Stromal cell of bone marrow (primary cell): ENCODE measurements at places on chromosomes 13 and 19.

- peak; percentile 3 for DNase-seq
Observed at GRCh38 chr13:59673286-59673685, 490.4 kb downstream of the DIAPH3 start.

DNA sequence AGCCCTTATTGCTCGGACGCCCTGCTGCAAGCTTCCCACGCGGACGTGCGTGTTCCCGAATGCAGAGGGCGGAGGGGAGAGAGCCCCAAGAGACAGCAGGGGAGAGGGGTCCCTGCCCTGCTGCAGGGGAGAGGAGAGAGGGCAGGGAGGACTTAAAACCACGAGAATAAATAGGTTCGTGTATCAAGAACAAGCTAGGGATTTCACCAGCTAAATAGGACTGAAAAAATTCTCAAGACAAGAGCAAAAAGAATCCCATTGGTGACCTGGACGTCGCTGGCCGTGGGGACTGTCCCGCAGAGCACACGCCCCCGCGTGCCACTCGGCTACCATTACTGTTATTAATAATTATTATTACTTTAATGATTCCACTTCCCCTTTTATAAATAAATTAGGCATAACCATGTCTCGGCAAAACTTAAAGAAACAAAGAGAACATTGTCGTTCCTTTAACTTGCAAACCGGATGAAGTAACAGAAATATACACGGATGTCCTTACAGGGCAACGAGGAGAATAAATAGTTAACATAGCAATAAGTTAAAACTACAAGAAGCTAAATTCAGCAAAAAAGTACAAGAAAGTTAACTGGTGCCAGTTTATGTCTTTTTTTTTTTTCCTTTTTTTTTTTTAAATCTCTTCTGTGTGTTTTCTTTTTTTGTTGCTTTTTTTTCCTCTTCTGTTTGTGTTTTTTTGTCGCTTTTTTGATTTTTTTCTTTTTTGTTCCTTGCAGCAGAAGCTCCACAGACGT lies 16.6 kb downstream of the PRKCSH start:
- no peak for DNase-seq

- no peak for DNase-seq
Observed at GRCh38 chr13:63279136-63279535, 1863.5 kb upstream of the PCDH20 start.

DNA sequence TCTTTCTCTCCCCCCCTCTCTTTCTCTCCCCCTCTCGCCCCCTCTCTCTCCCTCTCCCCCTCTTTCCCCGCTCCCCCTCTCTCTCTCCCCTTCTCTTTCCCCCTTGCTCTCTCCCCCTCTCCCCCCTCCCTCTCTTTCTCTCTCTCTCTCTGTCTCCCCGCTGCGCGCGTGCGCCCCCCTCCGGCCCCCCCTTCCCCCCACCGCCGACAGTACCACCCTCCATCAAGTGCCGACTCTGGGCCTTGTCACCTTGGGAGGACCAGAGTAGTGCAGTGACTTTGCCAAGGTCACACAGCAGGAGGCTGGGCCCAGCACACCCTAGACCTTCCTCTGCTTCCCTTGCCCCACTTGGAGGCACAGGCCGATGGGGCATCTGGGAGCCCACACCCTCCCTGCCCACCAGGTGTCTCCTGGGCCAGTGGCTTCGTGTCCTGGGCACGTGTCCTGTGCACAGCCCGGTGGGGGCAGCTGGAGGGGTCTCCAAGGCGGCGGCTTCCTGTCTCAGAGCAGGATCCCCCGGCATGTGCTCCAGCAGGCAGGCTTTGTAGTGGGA lies 121.6 kb downstream of the KDM4B start:
- DNase-seq, result no peak

- DNase-seq, result no peak
Observed at GRCh38 chr19:34838248-34838647, 65.2 kb upstream of the ZNF599 start.

GRCh38 chr13:98068521-98068920 lies 74.4 kb upstream of the FARP1 start:
- DNase-seq, result no peak

GRCh38 chr19:38949580-38950367 lies 19.0 kb downstream of the MRPS12 start:
- DNase-seq, result no peak

DNA sequence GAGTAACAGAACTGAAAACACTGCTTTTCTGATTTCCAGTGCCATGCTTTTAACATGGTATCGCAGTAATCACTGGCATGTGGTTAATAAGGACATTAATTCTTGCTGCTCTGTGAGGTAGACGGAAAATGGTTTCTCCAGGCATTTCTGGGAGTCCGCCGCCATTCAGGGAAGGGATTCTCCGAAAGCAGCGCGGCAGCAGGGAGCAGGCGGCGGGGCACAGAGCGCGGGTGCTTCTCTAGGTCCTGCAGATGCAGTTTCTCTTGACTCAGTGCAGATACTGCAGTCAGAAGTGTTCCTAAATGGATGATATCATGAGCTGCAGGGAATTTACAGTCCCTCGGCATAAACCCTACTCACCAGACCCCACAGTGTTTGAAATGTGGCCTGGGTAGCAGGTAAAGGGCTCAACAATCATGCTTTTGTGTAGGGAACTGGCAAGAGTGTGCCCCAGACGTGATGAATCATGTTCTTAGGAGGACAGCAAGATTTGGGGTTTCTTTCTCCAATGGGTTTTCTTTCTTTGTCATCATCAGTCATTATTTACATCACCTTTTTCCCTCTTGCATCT lies 338.6 kb upstream of the ARGLU1 start:
- DNase-seq, result no peak

GRCh38 chr19:45498411-45499195 lies at the start of gene PPM1N:
Gene PPM1N, plus strand, starts transcription at chr19:45498443. Its CDS starts 30 bp downstream, at chr19:45498473.
- DNase-seq, result no peak

GRCh38 chr13:21501686-21502085 lies 42.6 kb upstream of the ZDHHC20 start:
- DNase-seq, result no peak

GRCh38 chr19:51407511-51408131 lies 9.8 kb downstream of the SIGLEC10 start:
- DNase-seq, result no peak

DNA sequence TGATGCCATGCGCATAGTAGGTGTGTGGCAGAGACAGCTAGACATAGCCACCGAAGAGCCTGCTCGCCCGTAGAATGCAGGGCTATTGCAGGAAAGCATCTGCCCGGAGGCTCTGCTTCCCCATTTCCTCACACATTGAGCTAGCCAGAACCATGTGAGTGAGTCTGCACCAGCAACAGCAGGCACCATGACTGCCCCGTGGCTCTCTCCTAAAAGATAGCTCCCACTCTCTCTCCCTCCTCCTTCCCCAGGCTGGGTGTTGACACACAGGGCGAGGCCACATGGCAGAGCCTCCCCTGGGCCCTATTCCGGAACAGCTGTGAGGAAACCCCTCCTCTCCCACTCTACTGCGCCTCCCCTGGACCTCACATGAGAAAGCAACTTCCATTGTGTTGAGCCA lies 52.3 kb upstream of the ATP12A start:
- DNase-seq, result no peak
